ENCODE measurements at places on chromosomes 2 and 18.

GRCh38 chr2:23589739-23590138, 204.8 kb downstream of the KLHL29 start:
- no peak for DNase-seq

DNA sequence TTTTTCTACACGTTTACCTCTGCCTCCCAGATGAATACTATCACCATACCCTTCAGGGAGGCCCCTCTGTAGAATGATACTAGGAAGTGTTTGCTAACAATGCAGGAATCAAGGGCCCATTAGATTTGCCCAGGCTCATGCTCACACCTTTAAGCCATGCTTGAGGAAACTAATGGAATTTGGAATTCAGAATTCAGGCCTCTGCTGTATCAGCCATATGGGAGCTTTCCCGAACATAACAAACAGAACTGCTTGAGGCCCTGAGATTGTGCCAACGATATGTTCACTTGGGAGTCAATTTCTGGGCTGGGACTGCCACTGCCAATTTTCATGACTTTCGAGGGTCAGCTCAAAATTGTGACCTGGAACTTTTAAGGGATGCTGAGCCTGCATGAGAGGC, 282.5 kb downstream of the CLIP4 start:
- no peak for DNase-seq

DNA sequence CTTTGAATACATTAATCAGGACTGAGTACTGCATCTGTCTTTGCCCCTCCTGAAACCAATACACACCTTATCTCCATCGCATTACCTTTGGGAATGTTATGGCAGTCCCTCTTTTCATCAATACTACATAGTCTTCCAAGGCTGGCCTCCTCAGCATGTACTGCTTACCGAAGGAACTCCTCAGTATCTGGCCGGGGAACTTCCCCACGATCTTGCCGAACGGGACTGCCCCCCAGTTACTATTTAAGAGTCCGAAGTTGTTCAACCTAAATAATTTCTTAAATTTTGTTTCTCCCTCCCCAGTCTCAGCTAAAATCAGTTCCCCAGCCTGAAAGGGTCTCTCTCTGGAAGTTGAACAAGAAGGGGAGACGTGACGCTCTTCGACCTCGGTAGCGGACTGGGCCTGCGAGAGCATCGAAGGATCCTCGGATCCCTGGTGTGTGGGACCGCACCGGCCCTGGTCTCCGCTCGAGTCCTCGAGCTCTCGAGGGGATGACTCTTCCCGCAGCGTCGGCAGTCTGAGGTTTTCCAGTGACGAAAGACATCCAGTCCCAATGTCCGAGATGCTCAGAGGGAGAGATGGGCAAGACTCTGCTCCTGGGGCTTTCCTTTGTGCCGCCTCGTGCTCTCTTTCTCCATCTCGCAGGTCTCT, 489 bp downstream of the TRMT61B start:
- no peak for DNase-seq

- no peak for DNase-seq
Observed at GRCh38 chr2:147171941-147172340, 672.9 kb upstream of the ACVR2A start.

DNA sequence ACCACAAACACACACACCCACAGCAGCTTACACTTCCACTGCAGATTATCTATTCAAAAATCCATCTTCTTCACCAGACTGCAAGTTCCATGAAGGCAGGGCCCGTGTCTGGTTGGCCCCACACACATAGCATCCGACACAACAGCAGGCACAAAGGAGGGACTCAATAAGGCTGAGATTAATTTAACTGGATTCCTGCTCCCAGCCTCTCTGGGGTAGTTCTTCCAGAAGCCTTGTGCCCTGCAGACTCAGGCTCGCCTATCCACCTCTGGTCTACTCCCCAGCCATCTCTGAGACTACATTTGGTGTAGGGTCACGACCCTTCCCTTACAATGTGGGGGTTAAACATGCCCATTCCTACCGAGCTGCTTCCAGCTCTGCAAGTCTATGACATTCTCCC, 57.7 kb downstream of the TRABD2A start:
- no peak for DNase-seq

GRCh38 chr2:63051042-63051794, 588 bp downstream of the OTX1 start:
- DNase-seq, result no peak

DNA sequence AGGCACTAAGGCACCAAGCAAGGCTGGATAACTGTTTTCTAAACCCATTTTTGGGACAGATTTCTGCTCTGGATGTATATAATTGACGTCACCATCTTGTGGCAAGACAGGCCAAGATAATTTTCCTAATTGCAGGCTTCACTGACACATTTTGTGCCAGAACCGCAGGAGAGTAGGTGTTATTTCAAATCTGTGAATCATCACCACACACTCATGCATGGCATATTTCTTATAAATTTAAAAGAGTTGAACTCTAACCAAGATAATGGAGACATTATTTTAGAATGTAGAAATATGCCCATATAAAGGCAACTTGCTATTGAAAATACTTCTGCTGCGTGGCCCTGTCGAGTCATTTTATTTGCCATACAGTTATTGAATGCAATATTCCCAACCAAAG, 68.3 kb upstream of the ACYP2 start:
- no peak for DNase-seq

GRCh38 chr2:183868153-183868552, 730.2 kb upstream of the ZNF804A start:
- DNase-seq, result no peak

- DNase-seq, result no peak
Observed at GRCh38 chr18:61093965-61094364, 239.3 kb upstream of the CDH20 start.
